ENCODE measurements at places on chromosomes 7 and 10.

DNA sequence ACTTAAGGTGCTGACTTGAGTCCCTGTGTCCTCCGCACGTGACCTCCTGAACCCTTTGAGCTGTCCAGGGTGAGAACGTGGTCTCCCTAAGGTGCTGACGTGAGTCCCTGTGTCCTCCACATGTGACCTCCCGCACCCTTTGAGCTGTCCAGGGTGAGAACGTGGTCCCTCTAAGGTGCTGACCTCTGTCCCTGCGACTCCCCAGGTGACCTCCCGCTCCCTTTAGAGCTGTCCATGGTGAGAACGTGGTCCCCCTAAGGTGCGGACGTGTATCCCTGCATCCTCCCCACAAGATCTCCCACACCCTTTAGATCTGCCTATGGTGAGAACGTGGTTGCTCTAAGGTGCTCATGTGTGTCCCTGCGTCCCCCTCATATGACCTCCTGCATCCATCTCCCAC, 174.3 kb downstream of the ADARB2 start:
- no peak for DNase-seq

DNA sequence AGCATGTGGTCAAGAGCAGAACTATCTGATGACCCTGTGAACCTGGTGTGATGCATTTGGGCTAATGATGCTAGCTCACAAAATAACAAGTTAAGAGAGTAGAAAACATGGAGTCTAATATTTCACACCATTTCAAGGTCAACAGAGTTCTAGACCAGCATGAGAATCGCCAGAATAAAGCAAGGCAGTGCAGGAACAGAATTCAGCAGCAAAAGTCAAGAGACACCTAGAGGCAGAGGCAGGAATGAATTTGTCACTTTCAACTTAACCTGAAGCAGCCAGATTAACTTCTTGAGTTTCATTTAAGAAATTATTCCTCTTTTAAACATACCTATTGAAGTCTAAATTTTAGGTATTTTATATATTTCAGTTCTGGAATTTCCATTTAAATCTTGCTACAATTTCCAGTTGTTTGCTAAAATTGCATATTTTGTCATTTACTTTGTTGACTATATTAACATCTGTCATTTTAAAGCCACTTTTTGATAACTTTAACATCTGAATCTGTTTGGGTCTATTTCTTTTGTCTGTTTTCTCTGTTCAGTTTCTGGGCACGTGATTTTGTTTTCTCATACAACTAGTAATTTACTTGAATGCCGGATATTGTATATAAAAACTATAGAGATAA, 44.2 kb upstream of the PRSS58 start:
- DNase-seq = peak; percentile 64

- no peak for DNase-seq
Observed at GRCh38 chr7:5892498-5892897, 6.0 kb upstream of the CCZ1 start.

GRCh38 chr7:92489634-92490033, 11.9 kb upstream of the ERVW-1 start:
- no peak for DNase-seq

DNA sequence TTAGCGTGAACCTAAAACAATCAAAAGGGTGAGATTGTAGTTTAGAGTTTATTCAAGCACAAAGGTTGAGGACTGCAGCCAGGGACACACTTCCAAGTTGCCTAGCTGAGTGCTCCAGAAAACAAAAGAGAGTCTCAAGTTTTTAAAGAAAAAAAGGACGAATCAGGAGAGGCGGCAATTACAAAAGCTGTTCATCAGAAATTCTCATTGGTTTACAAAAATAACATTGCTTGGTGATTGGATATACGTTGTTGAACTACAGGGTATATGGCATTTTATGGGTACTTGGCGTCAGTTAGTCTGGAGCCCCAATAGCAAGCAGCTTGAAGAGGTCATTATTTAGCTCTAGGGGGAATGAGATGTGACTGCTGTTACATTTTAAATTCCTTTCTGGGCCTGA, 11.5 kb downstream of the ZNF438 start:
- no peak for DNase-seq

DNA sequence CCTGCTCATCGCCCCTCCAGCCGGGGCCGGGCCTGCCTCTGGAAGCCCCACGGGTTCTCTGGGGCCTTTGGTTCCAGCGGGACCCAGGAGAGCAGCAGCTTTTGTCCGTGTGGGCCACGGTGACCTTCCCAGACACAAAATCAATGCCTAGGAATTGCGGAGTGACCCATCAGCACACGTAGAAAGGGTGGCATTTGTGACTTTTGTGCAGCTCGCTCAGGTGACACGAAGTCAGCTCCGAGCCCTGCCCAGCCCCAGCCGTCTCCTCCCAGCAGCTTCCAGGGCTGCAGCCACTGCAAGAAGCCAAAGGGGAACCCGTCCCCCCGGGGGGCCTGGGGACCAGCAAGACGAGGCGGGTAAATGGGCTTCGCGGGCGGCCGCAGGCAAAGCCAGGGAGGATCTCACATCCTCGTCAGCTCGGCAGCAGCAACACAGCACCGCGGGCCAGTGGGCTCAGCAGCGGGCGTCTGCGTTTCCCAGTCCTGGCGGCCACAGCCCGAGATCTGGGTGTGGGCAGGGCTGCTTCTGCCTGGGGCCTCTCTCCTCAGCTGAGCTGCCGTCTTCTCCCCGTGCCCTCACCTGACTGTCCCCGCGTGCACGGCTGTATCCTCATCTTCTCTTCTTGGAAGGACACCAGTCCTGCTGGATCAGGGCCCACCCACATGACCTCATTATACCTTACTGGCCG, 88.5 kb downstream of the PAXIP1 start:
- no peak for DNase-seq

DNA sequence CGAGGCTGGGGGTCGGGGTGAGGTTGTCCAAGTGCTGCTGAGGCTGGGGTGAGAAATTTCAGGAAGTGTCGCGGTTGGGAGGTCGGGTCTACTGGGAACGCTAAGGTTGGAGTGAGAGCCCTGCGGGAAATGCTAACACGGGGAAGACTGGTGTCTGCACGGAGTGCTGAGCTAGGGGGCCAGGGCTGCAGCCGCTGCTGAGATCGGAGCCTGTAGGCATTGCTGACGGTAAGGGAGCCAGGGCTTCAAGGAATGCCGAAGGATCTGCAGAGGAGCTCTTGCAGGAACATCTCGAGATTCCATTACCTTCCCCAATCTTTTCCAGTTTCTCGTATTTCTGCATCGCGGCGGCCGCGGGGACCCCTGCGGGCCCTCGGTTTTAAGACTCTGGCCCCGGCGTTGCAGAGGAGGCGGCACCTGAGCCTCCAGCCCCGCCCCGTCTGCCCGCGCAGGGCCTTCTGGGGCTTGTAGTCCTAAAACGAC, at the start of gene CDK5:
Gene CDK5, minus strand, starts transcription at position 392 of the 483 bp plus-strand sequence. Its CDS starts 49 bp downstream, at position 343.
- DNase-seq = peak; percentile 76

- no peak for DNase-seq
Observed at GRCh38 chr7:157309988-157310668, 26.7 kb upstream of the DNAJB6 start.

- no peak for DNase-seq
Observed at GRCh38 chr10:74557098-74557497, 269.3 kb upstream of the KAT6B start.

DNA sequence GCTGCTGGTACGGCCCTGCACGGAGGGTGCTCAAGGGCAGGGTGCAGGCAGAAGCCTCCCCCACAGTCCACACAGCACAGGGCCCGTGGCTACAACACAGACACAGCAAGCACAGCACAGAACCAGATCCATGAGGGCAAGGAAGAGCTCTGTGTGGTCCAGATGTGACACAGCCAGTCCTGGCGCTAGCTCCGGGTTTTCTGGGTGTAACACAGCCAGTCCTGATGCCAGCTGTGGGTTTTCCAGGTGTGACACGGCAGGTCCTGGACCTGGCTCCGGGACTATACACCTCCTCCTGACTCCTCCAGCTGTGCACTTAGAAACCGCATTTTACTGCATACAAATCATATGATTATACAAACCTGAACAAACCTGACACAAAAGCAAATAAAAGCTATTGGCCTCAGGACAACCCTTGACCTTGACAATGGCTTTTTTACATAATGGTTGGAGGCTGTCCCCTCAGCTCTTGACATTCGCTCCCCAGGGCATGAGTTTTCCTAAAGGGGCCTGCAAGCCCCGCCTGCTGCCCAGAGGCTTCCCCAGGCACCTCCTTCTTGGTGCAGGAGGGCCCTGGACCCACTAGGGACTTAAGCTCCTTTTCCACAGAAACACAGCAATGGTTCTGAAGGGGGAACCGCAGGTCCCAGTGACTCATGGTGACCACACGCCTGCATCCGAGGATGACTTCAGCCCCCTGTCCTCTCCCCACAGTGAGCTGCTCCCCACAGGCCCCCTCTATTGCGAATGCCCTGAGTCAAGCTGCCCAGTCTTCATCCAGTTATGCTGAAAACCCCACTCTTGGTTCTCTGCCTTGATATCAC, 209.6 kb downstream of the PTPRN2 start:
- DNase-seq = no peak

GRCh38 chr10:1003884-1004670, 15.8 kb downstream of the GTPBP4 start:
- no peak for DNase-seq

DNA sequence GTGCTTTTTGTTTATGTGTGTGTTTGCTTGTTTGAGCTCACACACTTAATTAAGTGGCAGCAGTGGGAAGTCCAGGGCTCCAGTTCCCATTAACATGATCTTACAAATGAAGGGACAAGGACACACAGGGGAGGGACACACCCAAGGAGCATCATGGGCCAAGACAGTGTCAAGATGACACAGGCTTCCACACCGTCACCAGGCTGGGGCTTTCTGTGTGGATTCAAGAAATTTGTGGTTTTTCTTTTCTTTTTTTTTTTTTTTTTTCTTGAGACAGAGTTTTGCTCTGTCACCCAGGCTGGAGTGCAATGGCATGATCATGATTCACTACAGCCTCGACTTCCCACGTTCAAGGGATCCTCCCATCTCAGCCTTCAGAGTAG, 173.6 kb downstream of the KIAA1217 start:
- DNase-seq = no peak

DNA sequence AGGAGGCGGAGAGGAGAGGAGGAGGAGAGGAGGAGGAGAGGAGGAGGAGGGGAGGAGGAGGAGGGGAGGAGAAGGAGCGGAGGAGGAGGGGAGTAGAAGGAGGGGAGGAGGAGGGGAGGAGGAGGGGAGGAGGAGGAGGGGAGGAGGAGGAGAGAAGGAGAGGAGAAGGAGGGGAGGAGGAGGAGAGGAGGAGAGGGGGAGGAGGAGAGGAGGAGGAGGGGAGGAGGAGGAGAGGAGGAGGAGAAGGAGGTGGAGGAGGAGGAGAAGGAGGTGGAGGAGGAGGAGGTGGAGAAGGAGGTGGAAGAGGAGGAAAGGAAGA, 15.5 kb upstream of the CRCP start:
- DNase-seq = peak; percentile 8

GRCh38 chr10:127343821-127344220, 147.4 kb upstream of the INSYN2A start:
- DNase-seq = no peak
